A673 (cell line): ENCODE measurements at places on chromosomes 6 and 20.

GRCh38 chr20:57874141-57874540, 164.3 kb upstream of the PMEPA1 start:
- DNase-seq = no peak
- H3K27me3 ChIP-seq = peaks cover 5% of the 10 kb centered on the region
- H3K36me3 ChIP-seq = no peaks in the 10 kb centered on the region
- no peak overlapping the region for H3K27ac ChIP-seq
- no peak overlapping the region for H3K4me3 ChIP-seq

DNA sequence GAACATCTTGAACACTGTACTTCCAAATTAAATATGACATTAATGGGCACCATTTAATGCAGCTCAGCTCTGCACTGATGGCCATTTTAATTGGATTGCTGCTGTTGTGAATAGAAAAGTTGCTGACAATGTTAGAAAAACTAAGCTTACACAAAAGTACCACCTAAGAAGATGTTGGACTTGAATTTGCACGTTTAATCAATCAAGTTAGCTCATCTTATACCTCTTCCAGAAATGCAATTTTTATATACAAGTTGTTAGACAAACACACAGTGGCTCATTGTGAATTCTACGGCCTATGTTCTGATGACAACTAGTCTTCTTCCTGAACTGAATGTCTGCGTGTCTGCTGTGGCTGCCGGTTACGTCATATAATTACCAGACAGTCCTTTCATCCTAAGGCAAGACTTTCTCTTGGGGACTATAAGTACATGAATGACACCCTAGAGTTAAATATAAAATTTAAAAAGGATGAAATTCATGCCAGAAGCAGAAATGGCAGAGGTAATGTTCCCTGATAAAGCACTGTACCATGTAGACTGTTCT, 330.2 kb downstream of the EPM2A start:
- no peak overlapping the region for H3K27ac ChIP-seq
- peaks cover 12% of the 10 kb centered on the region for H3K4me1 ChIP-seq
- no peak overlapping the region for H3K4me3 ChIP-seq
- peak; percentile 49 for DNase-seq

DNA sequence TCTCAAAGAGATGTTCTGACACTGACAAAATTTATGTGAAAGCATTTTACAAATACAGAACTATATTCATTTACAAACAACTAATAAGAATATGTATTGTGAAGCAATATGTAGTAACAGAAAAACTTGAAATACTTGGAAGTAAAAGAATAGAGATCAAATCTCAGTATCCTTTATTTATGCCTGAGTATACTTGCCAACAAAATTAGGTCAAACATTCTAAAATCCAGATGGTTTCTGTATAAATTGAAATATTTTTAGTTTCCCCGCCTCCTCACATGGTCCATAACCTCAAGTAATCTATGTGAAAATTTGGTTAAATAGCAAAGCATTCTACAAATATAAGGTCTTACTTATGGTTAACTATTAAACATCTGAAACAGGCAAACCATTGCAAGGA, 545.4 kb downstream of the EYS start:
- no peaks in the 10 kb centered on the region for H3K27me3 ChIP-seq
- H3K4me3 ChIP-seq = no peak overlapping the region
- H3K36me3 ChIP-seq = no peaks in the 10 kb centered on the region
- H3K27ac ChIP-seq = no peak overlapping the region
- no peaks in the 10 kb centered on the region for H3K4me1 ChIP-seq

DNA sequence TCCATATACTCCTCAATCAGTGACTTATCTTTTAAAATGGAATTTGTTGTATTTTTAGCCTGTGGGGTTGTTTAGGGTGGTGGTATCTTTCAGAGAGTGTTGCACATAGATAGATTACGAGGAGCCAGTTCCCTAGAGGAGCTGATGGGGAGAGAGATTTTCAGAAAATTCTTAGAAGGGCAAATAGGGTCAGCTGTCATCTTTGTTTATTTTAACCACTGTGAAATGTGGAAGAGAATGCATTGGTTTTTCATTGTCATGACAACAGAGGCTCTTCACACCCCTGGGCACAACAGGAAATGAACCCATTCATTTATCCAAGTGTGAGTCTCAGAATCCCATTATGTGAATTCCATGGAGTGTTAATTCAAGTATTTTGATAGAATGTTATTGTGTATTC, 188.4 kb downstream of the JARID2 start:
- DNase-seq = peak; percentile 97
- H3K36me3 ChIP-seq = no peaks in the 10 kb centered on the region
- H3K4me3 ChIP-seq = no peak overlapping the region
- peaks cover 87% of the 10 kb centered on the region for H3K4me1 ChIP-seq
- peak overlapping the region; percentile 37 for H3K27ac ChIP-seq

GRCh38 chr6:163356324-163356723, 58.2 kb upstream of the QKI start:
- peaks cover 5% of the 10 kb centered on the region for H3K4me1 ChIP-seq
- DNase-seq = peak; percentile 52
- no peaks in the 10 kb centered on the region for H3K27me3 ChIP-seq
- no peak overlapping the region for H3K27ac ChIP-seq
- H3K36me3 ChIP-seq = no peaks in the 10 kb centered on the region

DNA sequence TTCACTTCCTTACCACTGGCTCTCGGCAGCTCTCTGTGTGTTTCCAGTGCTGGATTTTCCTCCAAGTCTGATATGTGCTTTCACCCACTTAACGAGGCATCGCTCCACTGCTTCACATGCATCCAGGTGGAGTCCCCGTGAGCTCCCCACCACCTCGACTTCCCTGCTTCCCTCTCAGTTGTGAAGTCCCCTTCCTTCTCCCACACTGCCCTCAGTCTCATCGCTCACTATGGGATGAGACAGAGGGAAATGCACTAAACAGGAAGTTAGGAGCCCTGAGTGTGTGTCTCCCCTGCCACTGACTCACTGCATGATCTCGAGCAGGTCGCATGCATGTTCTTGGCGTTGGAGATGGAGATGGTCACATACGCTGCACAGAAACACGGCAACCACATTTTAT, 84.0 kb downstream of the MTHFD1L start:
- DNase-seq = no peak
- H3K4me1 ChIP-seq = no peaks in the 10 kb centered on the region
- no peak overlapping the region for H3K27ac ChIP-seq
- no peaks in the 10 kb centered on the region for H3K27me3 ChIP-seq

DNA sequence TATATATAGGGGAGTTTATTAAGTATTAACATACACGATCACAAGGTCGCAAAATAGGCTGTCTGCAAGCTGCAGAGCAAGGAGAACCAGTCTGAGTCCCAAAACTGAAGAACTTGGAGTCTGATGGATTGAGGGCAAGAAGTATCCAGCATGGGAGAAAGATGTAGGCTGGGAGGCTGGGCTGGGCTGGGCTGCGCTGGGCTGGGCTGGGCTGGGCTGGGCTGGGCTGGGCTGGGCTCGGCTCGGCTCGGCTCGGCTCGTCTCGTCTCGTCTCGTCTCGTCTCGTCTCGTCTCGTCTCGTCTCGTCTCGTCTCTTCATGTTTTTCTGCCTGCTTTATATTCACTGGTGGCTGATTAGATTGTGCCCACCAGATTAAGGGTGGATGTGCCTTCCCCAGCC, 238.6 kb downstream of the GRM1 start:
- H3K27me3 ChIP-seq = peaks cover 3% of the 10 kb centered on the region
- DNase-seq = no peak
- no peaks in the 10 kb centered on the region for H3K36me3 ChIP-seq
- no peaks in the 10 kb centered on the region for H3K4me1 ChIP-seq
- no peak overlapping the region for H3K27ac ChIP-seq
- H3K4me3 ChIP-seq = no peak overlapping the region

GRCh38 chr20:32792316-32792715, 27.4 kb upstream of the MAPRE1 start:
- H3K27ac ChIP-seq = no peak overlapping the region
- H3K36me3 ChIP-seq = no peaks in the 10 kb centered on the region
- no peak overlapping the region for H3K4me3 ChIP-seq
- H3K27me3 ChIP-seq = no peaks in the 10 kb centered on the region

DNA sequence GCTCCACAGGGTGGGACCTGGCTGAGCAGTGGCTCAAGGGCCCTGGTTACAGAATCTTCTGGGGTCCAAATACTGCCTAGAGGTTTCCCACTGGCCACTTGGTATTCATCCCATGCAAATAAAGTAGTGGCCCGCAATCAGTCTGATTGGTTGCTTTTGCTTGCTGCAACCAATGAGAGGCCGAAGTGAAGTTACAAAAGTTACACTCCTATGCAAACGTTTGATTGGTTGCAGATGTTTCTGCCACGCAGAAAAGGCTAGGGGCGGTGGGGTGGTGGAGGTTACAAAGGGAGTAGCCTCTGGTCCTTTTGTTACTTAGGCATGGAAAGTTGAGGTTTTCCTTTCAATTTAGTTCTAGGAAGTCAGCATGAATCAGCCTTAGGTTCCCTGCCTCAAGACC, 3.6 kb upstream of the NHLRC1 start:
- no peaks in the 10 kb centered on the region for H3K36me3 ChIP-seq
- H3K27ac ChIP-seq = no peak overlapping the region
- H3K4me3 ChIP-seq = no peak overlapping the region
- DNase-seq = no peak
- peaks cover 11% of the 10 kb centered on the region for H3K4me1 ChIP-seq
- H3K27me3 ChIP-seq = no peaks in the 10 kb centered on the region

GRCh38 chr20:31984981-31985471, 17.1 kb downstream of the XKR7 start:
- H3K27ac ChIP-seq = no peak overlapping the region
- H3K4me3 ChIP-seq = no peak overlapping the region
- no peak for DNase-seq

DNA sequence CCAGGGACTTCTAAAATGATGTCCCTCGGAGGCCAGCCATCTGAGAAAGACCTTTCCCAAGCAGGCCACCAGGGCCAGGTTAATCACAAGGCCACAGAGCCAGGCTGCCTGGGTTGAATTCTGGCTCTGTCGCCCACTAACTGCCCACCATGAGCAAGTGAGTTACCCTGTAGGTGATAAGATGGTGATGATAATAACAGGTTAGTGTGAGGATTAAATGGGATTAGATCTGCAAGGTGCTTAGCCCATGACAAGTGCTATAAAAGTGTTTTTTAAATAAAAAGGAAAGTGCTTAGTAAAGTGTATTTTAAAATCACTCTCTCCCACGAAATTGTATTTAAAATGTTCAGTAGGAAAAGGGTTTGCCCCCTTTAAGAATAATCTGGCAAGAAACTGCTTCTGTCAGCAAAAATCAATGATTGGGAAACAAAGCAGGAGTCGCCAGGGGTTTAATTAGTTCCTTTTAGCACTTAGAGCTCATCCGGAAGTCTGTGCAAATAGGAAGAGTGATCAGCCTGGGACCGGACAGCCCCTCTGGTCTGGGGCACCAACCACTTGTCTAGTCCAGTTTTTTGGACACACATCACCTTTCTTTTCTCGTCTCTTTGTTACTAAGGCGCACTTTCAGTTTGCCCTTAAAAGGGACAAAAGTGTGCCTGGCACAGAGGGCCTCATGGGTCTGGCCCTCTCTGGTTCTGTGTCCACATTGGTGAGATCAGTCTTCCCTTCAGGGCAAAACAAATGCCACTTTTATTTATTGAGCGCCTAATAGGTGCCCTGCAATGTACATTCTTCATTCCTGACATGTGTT, 150.4 kb downstream of the GRM4 start:
- peaks cover 14% of the 10 kb centered on the region for H3K4me1 ChIP-seq
- peak; percentile 65 for DNase-seq
- H3K27me3 ChIP-seq = no peaks in the 10 kb centered on the region
- no peaks in the 10 kb centered on the region for H3K36me3 ChIP-seq
- no peak overlapping the region for H3K27ac ChIP-seq
